A375 (cell line): ENCODE measurements at places on chromosomes 11 and 22. TPM values are rescaled to one million over a fixed set of nuclear protein-coding genes. Genes with fewer than 3 reads are reported as not detected.

Gene ABCG4
- 0.08 and 0.23 TPM in 2 replicates for total RNA-seq

Gene OR2D2
- total RNA-seq: 0.40 TPM in 1 of 2 replicates, not detected in the other

Gene PANX3
- 0.08 TPM in 1 of 2 replicates, not detected in the other for total RNA-seq

Gene SHANK2
- 0.34 and 1.5 TPM in 2 replicates for total RNA-seq

Gene POLR2F
- 484 and 496 TPM in 2 replicates for total RNA-seq
